ENCODE measurements at places on chromosomes 7 and 10. TPM values are rescaled to one million over a fixed set of nuclear protein-coding genes. Genes with fewer than 3 reads are reported as not detected.
A peak's percentile ranks its signal among the peaks of the same experiment; 100 is the strongest.

The ATG9B gene
- total RNA-seq, result 0.29 TPM

DNA sequence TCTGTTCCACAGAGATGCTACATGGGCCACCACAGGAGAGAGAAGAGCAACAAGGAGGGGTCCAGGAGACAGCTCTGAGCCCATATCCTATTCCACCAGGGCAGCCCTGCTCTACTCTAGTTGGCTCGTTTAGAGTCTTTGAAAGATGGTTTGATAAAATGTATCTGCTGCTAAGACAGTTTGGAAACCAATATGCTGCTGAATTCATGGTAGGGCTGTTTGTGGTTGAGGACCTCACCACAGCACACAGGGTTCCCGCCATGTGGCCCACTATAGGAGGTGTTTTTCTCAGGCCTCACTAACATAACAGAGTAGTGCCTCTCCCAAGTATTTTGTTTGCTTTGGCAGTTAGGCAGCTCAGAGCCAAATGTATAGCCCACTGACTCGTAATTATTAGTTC, 35.8 kb upstream of the ZC3HAV1L start:
- no peak overlapping the region for H3K4me3 ChIP-seq
- no peak overlapping the region for H3K27ac ChIP-seq
- H3K36me3 ChIP-seq, result peaks cover 86% of the 10 kb centered on the region
- DNase-seq, result no peak

The CRTAC1 gene
- not detected for total RNA-seq

- no peak for DNase-seq
- H3K36me3 ChIP-seq, result no peaks in the 10 kb centered on the region
- H3K4me3 ChIP-seq, result no peak overlapping the region
- H3K27me3 ChIP-seq, result no peaks in the 10 kb centered on the region
- H3K4me1 ChIP-seq, result no peaks in the 10 kb centered on the region
Observed at GRCh38 chr10:79392506-79393176, 45.4 kb downstream of the PPIF start.

DNA sequence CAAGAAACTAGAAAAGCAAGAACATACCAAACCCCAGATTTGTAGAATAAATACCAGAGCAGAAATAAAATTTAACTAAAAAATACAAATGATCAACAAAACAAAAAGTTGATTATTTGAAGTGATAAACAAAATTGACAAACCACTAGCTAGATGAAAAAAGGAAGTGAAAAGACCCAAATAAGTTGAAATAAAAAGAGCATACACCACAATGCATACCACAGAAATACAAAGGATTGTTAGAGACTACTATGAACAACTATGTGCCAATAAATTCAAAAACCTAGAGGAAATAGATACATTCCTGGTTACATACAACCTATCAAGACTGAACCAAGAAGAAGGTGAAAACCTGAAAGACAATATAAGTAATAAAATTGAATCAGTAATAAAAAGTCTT, 333.4 kb downstream of the SH2D4B start:
- no peaks in the 10 kb centered on the region for H3K27me3 ChIP-seq
- H3K36me3 ChIP-seq, result no peaks in the 10 kb centered on the region

The TMEM273 gene
- not detected for total RNA-seq

- H3K36me3 ChIP-seq, result no peaks in the 10 kb centered on the region
- no peak within 1 kb of the TSS for H3K27ac ChIP-seq
Observed at GRCh38 chr7:86643561-86644281, at the start of gene GRM3. Gene GRM3, plus strand, starts transcription at chr7:86643909. Its CDS starts 121,237 bp downstream, at chr7:86765146.

- H3K27ac ChIP-seq, result no peak overlapping the region
- H3K27me3 ChIP-seq, result no peaks in the 10 kb centered on the region
- DNase-seq, result no peak
Observed at GRCh38 chr10:124592736-124593430, 131.3 kb downstream of the LHPP start.

GRCh38 chr10:65847436-65848230, 1078.2 kb upstream of the LRRTM3 start:
- no peaks in the 10 kb centered on the region for H3K27me3 ChIP-seq
- DNase-seq, result no peak
- no peak overlapping the region for H3K4me3 ChIP-seq
- no peaks in the 10 kb centered on the region for H3K36me3 ChIP-seq

- no peaks in the 10 kb centered on the region for H3K4me1 ChIP-seq
- peaks cover 51% of the 10 kb centered on the region for H3K27me3 ChIP-seq
- H3K36me3 ChIP-seq, result no peaks in the 10 kb centered on the region
- no peak for DNase-seq
- no peak overlapping the region for H3K4me3 ChIP-seq
- H3K27ac ChIP-seq, result no peak overlapping the region
Observed at GRCh38 chr7:50302486-50303334, 1.8 kb upstream of the IKZF1 start.

DNA sequence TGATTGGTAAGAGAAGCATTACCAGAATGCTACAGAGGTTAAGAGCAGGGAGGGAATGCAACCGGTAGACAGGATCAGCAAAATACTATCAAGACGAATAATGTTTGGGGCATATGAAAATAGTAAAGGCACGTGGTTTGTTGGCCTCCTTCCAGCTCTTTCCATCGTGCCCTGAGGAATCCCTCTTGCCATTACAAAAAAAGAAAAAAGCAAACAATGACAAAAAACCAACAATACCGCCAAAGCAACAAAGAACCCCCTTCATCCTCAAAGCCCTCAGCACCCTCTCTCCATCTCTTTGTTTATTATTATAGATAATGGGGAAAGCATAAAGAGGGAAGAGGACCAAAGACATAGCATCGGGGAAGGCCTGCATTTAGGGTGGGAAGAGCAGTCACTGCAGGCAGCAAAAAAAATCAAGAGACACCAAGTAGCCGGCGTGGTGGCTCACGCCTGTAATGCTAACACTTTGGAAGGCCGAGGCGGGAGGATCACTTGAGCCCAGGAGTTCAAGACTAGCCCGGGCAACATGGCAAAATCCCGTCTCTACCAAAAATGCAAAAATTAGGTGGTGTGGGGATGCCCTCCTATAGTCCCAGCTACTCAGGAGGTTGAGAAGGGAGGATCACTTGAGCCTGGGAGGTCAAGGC, 78.0 kb downstream of the HIP1 start:
- no peaks in the 10 kb centered on the region for H3K27me3 ChIP-seq
- H3K36me3 ChIP-seq, result peaks cover 6% of the 10 kb centered on the region
- H3K4me3 ChIP-seq, result no peak overlapping the region
- no peaks in the 10 kb centered on the region for H3K4me1 ChIP-seq

DNA sequence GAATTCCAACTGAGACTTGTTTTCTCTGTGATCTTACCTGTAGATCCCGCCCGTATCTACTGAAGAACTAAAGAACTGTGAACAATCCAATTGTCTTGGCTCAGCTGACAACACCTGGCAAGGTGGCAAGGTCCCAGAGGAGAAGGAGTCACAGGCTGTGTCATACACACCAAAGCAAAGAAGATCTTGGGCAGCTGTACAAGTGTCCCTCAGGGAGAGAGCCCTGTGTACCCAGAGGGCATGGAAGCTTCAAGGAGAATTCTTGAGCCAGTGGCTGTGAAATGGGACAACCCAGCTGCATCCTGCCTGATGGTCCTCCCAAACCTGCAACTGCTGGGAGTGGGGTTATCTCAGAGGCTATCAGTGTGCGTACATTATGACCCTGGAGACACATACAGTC, 46.7 kb upstream of the TECTB start:
- H3K27ac ChIP-seq, result peak overlapping the region; percentile 81
- no peaks in the 10 kb centered on the region for H3K36me3 ChIP-seq
- no peak overlapping the region for H3K4me3 ChIP-seq
- H3K4me1 ChIP-seq, result peaks cover 31% of the 10 kb centered on the region

GRCh38 chr7:4136501-4137110, 545.5 kb upstream of the FOXK1 start:
- no peak overlapping the region for H3K27ac ChIP-seq
- H3K4me3 ChIP-seq, result no peak overlapping the region
- DNase-seq, result no peak
- peaks cover 8% of the 10 kb centered on the region for H3K27me3 ChIP-seq
- H3K4me1 ChIP-seq, result no peaks in the 10 kb centered on the region
- no peaks in the 10 kb centered on the region for H3K36me3 ChIP-seq

The FBXW4 gene
- total RNA-seq, result 63.7 TPM

GRCh38 chr7:151062399-151063211, 3.2 kb downstream of the SLC4A2 start:
- H3K27me3 ChIP-seq, result no peaks in the 10 kb centered on the region
- peaks cover 28% of the 10 kb centered on the region for H3K4me1 ChIP-seq
- H3K4me3 ChIP-seq, result peak overlapping the region; percentile 97
- peaks cover 47% of the 10 kb centered on the region for H3K36me3 ChIP-seq
- DNase-seq, result peak; percentile 78

The MRPL32 gene
- total RNA-seq, result 82.0 TPM

GRCh38 chr7:47678641-47679380, 96.9 kb upstream of the TNS3 start:
- H3K27me3 ChIP-seq, result no peaks in the 10 kb centered on the region
- no peak for DNase-seq
- H3K4me1 ChIP-seq, result peaks cover 21% of the 10 kb centered on the region
- no peaks in the 10 kb centered on the region for H3K36me3 ChIP-seq
- no peak overlapping the region for H3K4me3 ChIP-seq

DNA sequence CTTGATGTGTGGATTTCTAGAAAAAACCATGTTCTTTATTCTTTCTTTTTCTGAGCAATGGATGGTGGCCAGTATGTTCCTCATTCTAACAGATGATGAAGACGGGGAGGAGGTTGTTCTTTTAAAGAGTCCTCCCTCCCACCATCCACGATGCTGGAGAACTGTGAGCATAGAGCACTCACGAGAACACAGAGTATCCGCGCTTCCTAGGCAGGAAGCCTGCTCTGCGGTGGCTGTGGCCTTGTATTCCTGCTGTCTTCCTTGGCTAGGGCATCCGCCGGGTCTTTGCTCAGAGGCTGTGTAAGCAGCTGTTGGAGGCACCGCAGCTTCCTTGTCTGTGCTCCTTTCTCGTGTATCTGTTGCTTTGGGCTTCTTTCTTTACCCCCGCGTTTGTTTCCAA, 214.2 kb downstream of the CCDC3 start:
- H3K4me1 ChIP-seq, result no peaks in the 10 kb centered on the region
- no peaks in the 10 kb centered on the region for H3K36me3 ChIP-seq
- H3K27ac ChIP-seq, result no peak overlapping the region
- no peak for DNase-seq

DNA sequence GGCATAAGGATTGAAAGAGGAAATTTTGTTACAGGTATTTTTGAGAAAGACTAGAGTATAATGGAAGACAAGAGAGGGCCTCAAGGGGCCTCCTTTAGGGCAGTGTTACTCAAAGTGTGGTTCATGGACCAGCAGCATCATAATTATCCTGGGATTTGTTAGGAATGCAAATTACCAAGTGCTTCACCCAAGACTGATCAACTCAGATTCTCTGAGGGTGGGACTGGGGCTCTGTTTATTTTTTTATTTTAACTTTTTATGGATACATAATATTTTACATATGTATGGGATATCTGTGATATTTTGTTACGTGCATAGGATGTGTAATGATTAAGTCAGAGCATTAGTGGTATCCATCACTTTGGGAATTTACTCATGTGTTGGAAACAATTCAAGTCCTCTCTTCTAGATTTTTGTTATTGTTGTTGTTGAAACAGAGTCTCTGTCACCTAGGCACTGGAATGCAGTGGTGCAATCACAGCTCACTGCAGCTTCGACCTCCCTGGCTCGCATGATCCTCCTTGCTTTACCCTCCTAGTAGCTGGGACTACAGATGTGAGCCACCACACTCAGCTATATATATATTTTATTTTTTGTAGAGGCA, 2.2 kb upstream of the KCTD7 start:
- no peak overlapping the region for H3K27ac ChIP-seq
- peaks cover 16% of the 10 kb centered on the region for H3K4me1 ChIP-seq
- no peaks in the 10 kb centered on the region for H3K36me3 ChIP-seq
- no peaks in the 10 kb centered on the region for H3K27me3 ChIP-seq

DNA sequence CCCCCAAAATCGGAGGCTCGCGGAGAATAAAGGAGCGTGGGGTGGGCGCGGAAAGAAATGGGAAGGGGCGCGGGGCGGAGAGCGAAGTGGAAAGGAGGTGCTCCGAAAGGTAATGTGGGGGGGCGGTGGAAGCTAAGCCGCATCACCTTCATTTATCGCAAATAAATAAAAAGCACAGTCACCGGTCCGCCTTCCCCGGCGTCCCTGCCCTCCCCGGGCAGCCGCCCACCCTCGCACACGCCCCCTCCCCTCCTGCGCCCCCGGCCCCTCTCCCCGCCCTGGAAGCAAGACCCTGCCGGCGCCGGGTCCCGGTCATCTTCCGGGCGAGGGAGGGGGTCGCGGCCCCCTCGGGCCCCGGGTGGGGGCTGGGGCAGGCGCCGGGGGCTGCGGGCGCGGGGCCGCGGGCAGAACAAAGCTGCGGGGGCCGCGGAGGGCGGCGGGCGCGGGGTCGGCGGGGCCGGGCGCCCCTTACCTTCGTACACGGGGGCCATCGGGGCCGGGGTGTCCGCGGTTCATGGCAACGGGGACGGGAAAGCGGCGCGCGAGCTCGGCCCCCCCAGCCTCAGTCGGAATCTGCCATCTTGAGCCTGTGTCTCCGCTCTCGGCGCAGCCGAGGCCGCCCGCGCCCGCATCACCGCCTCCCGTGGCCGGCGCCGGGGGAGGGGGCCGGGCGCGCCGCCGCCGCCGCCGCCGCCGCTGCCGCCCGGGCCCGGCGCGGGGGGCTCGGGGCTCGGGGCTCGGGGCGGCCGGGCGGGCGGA, 486 bp downstream of the HIPK2 start:
- DNase-seq, result peak; percentile 26
- peak overlapping the region; percentile 98 for H3K27ac ChIP-seq
- no peaks in the 10 kb centered on the region for H3K27me3 ChIP-seq
- H3K36me3 ChIP-seq, result peaks cover 22% of the 10 kb centered on the region

DNA sequence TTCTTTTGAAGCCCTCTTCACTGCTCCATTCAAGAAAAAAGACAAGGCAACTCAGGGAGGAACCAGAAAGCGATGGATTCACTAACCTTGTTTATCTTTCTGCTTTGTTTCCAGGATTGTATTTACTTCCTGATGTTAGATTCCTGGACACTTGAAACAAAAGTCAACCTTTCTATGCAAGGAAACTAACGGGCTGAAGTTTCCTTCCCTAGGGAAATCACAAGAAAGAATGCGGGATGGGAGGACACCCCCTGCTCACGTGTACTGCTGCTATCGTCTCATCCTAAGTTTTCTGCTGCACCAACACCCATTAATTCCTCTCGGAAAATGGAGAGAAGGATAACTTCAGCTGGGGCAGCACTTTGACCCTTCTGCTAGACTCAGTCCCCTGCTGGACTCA, 50.3 kb downstream of the ELMO1 start:
- H3K36me3 ChIP-seq, result no peaks in the 10 kb centered on the region
- H3K4me1 ChIP-seq, result no peaks in the 10 kb centered on the region
- no peaks in the 10 kb centered on the region for H3K27me3 ChIP-seq
- no peak for DNase-seq
- H3K27ac ChIP-seq, result no peak overlapping the region

GRCh38 chr7:112266595-112267270, 60.2 kb downstream of the ZNF277 start:
- no peaks in the 10 kb centered on the region for H3K4me1 ChIP-seq
- H3K27me3 ChIP-seq, result no peaks in the 10 kb centered on the region
- H3K4me3 ChIP-seq, result no peak overlapping the region
- H3K36me3 ChIP-seq, result no peaks in the 10 kb centered on the region
- H3K27ac ChIP-seq, result no peak overlapping the region

The FAM13C gene
- not detected for total RNA-seq

The RRP12 gene
- 66.1 TPM for total RNA-seq

The COPG2 gene
- total RNA-seq, result 24.7 TPM

GRCh38 chr7:47247132-47247531, 334.8 kb downstream of the TNS3 start:
- no peaks in the 10 kb centered on the region for H3K36me3 ChIP-seq
- H3K4me3 ChIP-seq, result no peak overlapping the region
- H3K27ac ChIP-seq, result no peak overlapping the region
- no peak for DNase-seq
- no peaks in the 10 kb centered on the region for H3K4me1 ChIP-seq
